Activated CD4-positive, alpha-beta T cell treated with anti-CD3 and anti-CD28 coated beads, Interleukin-2, amount 50 U/mL, for 1 hour (primary cell): ENCODE measurements at places on chromosomes 4 and X.
A peak's percentile ranks its signal among the peaks of the same experiment; 100 is the strongest.

GRCh38 chr4:116391020-116391419 lies 694.4 kb downstream of the TRAM1L1 start:
- no peak for DNase-seq

DNA sequence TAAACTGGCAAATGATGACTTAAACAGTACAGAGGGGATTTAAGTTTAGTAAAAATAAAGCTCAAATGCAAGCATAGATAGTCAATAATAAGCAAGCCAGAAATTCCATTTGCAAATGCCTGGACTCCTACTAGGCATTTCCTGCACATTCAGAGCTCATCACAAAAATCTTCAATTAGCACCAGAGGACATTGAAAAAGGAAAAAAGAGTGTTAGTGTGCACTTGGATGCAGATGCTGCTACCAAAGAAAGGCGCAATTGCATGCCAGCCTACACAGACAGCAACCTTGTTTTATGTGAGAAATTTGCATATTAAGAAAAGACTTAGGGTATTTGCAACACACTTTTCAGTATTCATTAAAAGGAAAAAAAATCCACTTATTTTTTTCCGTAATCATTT lies 282.1 kb downstream of the GRIA2 start:
- DNase-seq: no peak

DNA sequence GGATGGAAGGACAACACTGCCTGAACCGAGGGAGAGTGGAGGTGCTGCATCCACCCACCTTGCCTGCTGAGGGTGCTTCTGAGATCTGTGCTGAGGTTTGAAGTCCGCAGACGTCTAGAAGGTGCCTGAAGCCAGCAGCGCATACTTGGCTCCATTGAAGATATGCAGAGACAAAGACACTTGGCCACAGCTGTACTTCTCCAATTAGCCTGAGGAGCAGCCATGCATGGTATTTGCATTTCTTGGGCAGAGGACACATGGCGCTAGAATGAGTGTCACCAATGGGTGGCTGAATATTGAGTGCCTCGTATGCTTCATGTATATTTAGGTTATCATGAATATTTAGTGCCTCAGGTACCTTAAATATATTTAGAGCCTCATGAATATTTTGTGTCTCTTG lies 128.7 kb upstream of the ATP6AP2 start:
- no peak for DNase-seq

GRCh38 chrX:29023207-29023606 lies 436.0 kb downstream of the IL1RAPL1 start:
- no peak for DNase-seq

DNA sequence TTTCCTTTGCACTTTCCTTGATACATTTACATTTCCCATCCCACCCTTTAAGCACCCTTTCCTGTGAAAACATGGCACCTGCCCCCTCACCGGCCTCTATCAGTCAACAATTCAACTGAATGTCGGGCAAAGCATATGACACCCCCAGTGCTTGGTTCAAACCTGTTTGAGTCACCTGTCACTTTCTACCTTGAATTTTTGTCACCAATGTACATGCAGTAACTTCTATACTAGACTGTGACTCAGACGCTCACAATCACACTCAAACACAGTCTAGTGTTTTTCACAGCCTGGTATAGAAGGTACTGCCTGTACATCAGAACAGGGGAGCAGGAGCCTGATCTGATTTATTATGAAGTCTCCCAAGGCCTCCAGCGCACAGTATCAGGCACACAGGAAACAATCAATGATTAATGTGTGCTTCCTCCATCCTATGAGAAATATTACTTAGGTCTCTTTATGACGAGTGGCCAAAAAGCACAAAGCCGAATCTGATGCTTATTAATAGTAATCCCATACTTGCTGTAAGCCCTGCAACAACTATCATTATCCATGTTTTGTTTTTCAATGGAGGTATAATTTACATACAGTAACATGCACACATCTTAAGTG lies 49.2 kb upstream of the FAM9C start:
- DNase-seq: peak; percentile 14

- no peak for DNase-seq
Measured at GRCh38 chr4:66842026-66842723, 703.1 kb downstream of the CENPC start.

DNA sequence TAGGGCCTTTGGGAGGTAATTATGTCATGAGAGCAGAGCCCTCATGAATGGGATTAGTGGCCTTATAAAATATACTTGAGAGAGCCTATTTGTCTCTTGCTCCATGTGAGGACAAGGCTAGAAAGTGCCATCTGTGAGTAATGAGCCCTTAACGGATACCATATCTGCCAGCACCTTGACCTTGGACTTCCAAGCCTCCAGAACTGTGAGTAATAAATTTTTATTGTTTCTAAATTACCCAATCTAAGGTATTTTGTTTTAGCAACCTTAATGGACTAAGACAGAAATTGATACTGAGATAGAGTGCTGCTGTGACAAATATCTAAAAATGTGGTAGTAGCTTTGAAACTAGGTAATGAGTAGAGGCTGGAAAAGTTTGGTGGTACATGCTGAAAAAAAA lies 285.0 kb upstream of the DIPK2B start:
- DNase-seq: no peak

DNA sequence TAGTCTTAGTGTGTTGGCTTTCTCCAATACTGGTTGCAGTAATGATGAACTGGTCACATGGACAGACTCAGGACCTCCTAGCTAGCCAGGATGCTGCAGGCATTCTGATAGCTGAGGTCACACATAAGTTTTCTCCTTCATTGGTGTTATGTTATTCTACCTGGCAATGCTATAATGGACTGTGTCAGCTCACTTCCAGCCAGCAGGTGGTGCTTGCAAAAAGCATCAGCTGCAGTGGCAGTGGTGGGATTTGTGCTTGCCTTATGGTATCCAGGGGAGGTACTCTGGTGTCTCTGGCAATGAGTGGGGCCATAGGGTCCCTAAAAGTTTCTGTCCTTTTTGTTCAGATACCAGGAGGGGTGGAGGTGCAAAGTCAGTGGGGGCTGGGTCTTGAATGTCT lies 33.6 kb downstream of the ZNF330 start:
- DNase-seq: no peak

DNA sequence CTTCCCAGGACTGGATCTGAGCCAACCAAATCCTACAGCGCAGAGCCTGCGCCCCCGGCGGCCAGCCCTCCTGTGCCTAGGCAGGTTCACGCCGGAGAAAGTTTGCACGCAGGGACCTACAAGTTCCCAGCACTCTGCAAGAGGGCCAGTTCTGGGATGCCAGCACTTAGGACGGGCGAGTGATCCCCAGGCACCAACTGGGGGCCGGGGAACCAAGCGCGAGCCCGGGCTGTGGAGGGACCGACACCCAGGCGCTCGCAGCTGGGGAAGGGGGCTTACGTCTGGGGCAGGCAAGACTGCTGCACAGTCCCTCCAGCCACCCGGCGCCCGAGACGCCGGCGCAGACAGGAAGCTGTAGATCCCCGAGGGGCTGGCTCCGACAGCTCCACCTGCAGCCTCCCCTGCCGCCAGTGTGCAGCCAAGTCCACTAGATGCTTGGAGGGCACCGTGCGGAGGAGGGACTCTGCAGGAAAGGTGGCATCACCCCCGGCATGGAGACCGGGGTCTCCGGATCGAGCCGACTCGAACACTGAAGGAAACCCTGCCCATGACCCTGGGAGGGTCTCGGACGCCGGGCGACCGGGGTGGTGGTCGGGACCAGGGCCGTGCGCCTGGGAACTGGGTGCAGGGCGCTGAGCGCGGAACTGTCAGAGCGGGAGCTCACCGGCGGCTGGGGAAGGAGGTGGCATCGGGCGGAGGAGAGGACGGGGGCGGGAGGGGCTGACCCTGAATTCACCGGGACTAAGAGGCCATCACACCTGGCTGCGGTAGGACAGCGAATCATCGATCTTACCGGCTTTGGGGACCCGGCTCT lies 566 bp downstream of the CORIN start:
- DNase-seq: peak; percentile 24

- no peak for DNase-seq
Measured at GRCh38 chrX:118739577-118739976, 12.2 kb downstream of the IL13RA1 start.

- DNase-seq: peak; percentile 26
Measured at GRCh38 chrX:39491548-39492297, 606.0 kb downstream of the BCOR start.

- no peak for DNase-seq
Measured at GRCh38 chr4:108881986-108882385, 119.1 kb upstream of the ETNPPL start.

DNA sequence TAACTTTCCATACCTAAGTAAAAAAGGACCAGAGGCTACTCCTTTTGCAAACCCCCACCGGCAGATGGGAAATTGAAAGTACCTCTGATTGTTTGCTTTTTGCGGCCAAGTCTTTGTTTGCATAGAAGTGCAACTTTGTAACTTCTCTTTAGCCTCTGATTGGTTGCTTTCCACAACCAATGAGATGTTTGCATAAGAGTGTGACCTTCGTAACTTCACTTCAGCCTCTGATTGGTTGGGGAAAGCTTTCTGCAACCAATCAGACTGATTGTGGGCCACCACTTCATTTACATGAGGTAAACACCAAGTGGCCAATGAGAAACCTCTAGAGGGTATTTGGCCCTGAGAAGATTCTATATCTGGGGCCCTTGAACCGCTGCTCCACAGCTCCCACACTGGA lies 48.8 kb upstream of the PGRMC1 start:
- no peak for DNase-seq

DNA sequence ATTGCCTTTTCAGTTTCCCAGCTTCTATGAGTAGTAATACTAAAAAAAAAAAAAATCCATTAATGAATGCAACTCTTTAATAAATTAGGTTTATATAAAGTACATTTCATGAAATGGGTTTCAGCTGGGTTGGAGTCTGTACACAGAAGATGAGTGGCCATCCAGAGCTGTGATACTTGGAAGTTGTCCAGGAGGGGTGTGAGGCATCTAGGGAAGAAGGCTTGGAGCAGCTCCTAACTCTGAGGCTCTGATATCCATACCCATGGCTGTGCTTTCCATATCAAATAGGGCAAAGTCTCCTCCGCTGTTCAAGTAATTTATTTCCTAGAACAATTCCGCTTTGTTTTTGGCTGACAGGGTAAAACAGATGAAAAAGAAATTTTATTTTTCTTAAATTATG lies 423.3 kb upstream of the TENM3 start:
- DNase-seq: no peak

- no peak for DNase-seq
Measured at GRCh38 chr4:144579411-144580030, 66.4 kb upstream of the HHIP start.

- DNase-seq: no peak
Measured at GRCh38 chrX:130895299-130895698, 7.7 kb downstream of the ENOX2 start.

DNA sequence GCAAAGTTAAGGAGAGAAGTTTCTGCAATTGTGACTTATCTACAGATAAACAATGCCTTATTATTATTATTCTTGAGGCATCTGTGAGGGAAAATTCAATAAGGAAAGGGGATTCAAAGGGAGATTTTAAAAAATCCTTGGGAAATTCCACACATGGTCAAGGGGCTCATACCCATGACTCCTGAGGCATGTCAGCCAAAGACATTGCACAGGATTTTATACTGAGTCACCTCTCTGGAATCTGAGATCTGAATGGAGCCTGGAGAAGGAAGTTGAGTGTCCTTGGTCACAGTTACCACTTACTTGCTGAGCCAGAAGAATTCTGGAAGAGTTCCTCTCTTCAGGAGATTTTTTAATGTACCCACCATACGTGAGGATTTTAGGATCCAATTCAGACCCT lies 14.4 kb upstream of the CXCL8 start:
- DNase-seq: no peak

- DNase-seq: no peak
Measured at GRCh38 chrX:140701480-140701879, 8.1 kb upstream of the LINC00632 start.

DNA sequence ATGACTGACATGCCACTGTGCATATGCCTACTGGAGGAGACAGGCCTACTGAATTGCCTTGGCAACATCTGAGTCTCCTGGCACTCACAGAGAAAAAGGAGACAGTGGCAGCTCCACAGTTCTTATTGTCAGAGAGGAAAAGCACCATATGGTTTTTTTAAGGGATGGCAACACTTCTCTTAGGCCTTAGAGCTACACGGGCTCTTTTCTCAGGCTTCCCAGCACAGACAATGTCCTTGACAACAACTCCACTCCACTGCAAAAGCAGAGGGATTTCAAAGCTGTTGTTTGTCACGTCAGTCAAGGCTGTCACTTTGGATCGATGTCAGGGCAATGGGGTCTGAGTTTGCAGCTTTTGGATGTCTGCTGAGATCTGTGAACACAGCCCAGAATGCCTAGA lies 4.7 kb upstream of the CLCN4 start:
- no peak for DNase-seq

DNA sequence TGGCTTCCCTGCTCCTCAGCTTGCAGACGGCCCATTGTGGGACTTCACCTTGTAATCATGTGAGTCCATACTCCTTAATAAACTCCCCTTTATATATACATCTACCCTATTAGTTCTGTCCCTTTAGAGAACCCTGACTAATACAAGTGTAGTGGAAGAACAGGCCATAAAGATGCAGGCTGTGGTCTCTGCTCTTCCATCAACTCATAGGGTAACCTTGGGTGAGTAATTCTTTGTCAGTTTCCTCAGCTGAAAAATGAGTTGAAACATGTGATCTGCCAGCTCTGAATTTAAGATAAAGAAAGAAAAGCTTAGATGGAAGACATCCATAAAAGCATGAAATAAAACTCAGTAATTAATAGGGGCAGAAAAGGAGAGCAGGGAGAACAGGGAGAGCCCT lies 103.6 kb downstream of the ENOX2 start:
- no peak for DNase-seq

DNA sequence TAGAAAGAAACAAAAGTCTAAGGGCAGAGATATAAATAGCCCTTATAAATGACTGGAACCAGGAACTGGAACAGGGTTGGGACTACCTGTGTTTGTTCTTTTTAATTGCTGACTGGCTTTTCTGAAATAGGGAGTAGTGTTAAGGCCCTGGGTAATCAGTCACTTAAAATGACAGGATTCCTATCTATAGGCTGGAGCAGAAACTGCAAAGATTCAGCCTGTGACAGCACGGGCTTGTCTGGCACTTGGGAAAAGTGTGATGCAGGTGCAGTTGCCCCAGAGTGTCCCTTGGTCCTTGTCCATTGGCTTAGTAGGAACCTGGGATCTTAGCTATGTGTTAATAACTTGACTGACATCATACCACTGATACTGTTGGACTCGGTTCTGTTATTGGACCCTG lies 14.7 kb upstream of the PLAC8 start:
- DNase-seq: no peak

GRCh38 chr4:113447769-113448168 lies 313.8 kb downstream of the CAMK2D start:
- no peak for DNase-seq

DNA sequence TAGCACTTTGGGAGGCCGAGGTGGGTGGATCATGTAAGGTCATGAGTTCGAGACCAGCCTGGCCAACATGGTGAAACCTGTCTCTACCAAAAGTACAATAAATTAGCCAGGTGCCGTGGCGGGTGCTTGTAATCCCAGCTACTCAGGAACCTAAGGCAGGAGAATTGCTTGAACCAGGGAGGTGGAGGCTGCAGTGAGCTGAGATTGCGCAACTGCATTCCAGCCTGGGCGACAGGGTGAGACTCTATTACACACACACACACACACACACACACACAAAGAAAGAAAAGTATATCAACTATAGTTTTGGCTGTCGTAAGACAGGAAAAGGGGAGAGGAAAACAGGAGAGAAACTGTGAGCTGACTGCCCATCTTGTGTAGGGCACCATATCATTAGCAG lies 171.7 kb downstream of the ADAMTS3 start:
- no peak for DNase-seq

- DNase-seq: no peak
Measured at GRCh38 chr4:63831590-63832155, 577.6 kb downstream of the TECRL start.

GRCh38 chr4:121863799-121864198 lies 6.5 kb downstream of the BBS7 start:
- DNase-seq: no peak
